Posterior cingulate gyrus (tissue), 11 donors: ENCODE measurements at places on chromosomes 16 and 17.

GRCh38 chr16:9068886-9069285 lies 22.6 kb upstream of the HAPSTR1 start:
- DNase-seq, result no peak

GRCh38 chr16:19753815-19754643 lies 36.0 kb downstream of the IQCK start:
- DNase-seq, result no peak

DNA sequence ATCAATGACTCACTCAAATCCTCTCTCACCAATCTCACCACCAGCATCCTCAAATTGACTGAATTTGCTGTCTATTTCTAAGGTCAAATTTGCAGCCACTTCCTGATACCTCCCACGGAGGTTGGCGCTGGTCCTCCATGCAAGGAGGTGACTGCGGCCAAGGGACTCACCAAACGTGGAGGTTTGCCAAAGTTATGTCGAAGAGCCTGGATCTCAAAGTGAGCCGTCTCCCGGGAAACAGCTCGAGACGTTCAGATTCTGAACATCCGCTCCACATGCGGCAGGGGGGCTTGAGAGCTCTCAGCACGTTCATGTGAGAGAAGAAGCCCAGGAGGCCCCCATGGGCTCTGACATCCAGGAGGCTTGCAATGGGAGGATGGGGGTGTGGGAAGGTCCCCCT lies 22.6 kb downstream of the LGALS3BP start:
- DNase-seq, result no peak

- DNase-seq, result no peak
Observed at GRCh38 chr16:51163894-51164566, 13.0 kb upstream of the SALL1 start.

DNA sequence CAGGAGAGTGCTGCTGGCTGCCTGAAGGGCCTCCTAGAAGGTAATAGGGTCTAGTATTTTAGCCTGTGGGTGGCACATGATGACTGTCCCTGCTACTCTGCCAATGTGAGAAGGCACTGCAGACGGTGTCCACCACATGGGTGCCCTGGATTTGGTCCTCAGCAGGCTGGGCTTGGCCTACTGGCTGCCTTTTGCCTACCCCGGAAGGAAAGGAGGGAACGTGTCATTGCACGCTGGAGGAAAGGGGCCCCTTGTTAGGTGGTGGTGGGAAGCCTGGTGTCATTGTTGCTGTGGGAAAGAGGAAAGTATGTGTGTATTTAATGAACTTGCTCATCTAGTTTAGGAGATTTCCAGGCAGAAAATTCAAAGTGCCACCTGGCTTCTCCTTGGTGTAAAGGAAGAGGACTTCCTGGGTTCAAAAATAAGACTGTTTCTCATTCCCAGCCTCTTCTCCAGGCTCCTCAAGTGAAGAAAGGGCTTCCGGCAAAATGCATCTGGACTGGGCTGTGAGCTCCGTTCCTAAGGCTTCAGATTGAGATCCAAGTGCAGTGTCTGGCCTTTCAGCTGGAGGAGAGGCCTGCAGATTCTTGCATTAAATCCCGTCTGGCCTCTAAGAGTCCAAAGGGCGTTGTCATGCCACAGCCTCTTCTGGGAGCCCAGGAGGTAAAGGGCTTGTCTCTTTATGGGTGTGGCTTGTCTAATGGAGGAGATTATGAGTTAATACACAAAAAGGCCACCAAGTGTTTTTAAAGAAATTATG lies 55.1 kb downstream of the RPTOR start:
- no peak for DNase-seq

GRCh38 chr17:44607836-44608690 lies 48.2 kb upstream of the MEIOC start:
- no peak for DNase-seq

DNA sequence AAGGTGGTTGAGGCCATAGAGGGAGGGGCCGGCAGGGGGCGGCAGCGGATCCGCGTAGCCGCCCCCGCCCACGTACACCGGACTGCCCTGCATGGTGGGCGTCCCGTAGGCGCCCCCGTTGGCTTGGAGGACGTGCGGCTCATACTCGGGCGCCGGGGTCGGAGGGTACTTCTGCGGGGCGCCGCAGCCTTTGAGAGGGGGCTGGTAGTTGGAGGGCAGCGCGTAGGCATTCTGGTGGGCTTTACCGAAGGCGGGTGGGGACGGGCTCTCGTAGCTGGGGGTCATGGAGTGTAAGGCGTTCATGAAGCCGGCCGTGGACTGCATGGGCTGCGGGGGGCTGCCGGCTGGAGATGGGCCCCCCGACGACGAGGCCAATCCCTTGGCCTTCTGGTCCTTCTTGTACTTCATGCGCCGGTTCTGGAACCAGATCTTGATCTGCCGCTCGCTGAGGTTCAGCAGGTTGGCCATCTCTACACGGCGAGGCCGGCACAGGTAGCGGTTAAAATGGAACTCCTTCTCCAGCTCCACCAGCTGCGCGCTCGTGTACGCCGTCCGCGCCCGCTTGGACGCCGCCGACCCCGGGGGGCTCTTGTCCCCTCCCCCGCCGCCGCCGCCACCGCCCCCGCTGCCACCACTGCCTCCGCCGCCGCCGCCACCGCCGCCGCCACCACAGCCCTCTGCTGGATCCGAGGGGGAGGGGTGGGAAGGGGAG lies 5.7 kb upstream of the HOXB2 start:
- DNase-seq, result no peak

DNA sequence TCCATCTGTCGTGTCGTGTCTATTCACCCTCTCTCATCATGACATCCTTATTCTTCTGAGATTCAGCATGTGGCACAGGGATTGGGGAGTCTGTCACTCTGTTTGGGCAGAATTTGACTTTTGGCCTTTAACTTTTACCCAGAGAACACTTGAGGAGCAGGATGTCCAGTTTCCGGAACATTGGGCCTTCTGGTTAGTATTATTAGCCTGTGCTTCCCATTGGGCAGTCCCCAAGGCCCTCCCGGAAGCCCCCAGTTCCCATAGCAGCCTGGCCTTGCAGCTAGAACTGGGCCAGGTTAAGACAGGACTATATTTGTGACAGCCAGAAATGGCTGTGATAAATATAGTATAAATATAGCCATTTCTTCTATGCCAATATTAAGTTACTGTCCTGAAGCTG lies 9.6 kb downstream of the SCN4A start:
- no peak for DNase-seq

DNA sequence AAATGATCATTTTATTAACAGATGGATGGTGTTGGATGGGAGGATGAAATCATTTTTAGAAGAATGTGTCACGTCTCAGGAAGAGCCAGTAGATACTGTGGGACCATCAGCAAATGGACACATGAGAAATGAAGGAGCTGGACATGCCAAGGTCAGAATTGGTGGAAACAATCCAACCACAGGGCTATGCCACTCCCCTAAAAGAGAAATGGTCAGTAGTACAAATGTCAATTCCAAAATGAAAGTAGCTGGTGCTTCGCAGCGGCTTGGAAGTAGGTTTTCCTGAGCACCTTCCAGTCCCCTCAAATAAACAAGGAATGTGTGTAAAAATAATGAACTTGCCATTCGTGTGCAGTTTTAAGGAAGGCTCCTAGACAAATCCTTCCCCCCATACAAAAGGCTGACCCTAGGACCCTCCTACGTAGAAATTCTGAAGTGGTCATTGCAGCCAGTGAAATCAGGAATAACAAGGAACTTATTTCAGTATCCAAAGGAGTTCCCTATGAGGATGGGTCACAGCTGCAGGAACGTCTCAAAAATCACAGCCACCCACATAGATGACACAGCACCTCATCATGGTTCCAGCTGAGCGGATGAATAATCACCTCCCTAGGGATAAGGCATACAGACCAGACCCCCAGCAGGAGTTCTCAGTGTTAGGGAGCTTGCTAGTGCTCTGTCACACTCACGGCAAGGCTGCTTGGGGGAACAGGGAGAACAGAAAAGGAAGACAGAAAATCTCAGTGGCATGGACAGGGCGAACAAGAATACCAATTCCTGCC lies 239.2 kb downstream of the HS3ST3A1 start:
- no peak for DNase-seq

- DNase-seq, result no peak
Observed at GRCh38 chr16:82782715-82783251, 156.0 kb downstream of the CDH13 start.

- no peak for DNase-seq
Observed at GRCh38 chr16:62280506-62280905, 244.3 kb upstream of the CDH8 start.

DNA sequence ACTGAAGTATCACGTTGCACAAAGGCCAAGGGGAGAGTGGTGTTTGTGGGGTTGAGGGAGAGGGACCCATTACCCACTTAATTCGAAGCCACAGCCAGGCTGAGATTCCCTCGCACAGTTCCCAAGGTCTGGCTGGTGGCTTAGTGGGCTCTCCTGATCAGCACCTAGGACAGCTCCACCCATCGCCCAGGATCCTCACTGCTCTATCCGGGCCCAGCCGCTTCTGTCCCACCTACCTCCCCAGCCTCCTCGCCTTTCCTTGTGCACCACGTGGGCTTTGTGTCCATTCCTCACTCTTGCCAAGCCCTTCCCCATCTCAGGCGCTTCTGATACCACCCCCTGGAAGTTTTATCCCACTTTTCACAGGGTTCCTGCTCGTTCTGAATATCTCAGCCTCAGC lies 163.5 kb downstream of the CCT6B start:
- DNase-seq, result no peak

DNA sequence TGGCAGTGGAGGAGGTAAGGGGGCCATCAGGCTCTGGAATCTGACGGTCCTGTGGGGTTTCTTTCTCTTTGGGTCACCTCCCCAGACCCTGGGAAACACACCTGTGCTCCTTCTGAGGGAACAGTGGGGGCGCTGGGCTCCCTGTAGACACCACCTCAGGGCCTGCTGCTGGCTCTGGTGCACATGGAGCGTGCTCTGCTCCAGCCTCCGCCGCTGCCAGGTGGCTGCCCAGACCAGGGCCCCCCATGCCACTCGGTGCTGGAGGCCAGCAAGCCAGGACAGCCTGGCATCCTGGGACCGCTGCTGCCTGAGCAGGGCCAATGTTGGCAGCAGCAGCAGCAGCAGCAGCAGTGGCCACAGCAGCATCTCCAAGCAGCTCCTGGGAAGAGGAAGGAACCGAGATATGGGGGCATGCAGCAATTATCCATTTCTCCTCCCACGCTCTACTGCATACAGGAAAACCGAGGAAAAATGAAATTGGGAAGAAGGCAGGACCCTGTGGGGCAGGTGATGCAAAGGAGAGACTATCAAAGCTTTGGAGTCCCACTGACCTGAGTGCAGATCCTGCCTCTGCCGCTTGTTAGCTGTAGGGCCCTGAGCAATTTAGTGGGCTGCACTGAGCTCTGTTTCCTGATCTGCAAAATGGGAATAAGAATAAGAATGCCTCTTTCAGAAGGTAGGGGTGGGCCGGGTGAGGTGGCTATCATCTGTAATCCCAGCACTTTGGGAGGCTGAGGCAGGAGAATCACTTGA lies 902 bp downstream of the GHDC start:
- no peak for DNase-seq

DNA sequence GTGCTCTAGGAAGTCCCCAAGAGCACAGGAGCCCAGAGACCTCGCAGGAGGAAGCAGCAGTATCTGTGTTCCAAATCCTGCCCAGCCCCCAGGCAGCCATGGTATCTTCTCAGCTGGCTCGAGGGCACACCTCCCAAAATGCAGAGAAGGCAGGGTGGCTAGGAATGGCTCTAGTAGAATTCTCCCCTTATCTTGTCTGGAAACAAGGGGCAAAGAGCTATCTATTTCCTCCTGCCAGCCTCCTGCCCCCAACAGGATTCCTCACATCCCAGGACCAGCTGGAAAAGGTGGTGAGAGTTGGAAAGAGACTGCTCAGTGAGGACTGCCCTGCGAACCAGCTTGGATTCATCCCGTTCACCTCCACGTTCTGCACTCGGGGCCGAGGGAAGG lies 8.6 kb upstream of the TSPOAP1 start:
- no peak for DNase-seq

DNA sequence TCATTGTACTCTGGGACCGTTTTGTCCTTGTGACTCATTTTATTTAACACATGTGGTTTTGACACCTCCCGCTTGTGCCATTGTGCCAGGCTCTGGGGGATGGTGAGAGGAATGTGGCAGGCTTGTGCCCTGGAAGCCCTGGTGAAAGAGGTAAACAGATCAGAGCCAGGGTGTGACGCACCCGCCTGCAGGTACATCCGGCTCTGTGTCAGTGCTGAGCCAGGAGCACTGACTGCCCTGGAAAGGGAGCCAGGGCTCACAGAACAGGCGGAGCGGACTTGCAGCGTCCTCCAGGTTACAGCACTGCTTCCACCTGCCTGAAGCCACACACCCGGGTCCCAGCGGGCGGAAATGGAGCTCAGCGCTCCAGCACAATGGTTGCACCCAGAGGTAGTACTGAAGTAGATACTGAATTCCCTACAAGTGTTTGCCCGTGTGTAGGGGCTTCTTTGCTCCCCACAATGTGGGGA lies 30.6 kb downstream of the CDRT15 start:
- DNase-seq, result no peak

- no peak for DNase-seq
Observed at GRCh38 chr17:53313746-53314145, 509.0 kb upstream of the KIF2B start.

DNA sequence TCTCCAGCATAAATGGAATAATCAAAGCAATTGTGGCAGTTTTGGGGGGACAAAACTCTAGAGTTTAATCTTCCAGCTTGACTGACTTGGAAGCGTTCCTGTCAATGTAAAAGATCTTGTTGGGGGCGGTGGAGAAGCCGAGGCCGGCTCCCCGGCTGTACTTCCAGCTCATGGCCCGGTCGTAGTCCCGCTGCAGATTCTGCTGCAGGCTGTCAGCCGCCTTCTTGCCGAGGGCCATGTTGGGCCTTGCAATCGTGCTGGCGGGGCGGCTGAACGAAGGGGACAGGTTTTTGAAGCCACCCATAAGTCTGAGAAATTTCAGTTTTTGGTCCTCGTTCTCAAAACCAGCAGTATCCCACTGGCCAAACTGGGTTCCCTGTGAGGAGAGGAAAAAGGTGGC lies 11.2 kb downstream of the KNOP1 start:
- no peak for DNase-seq

GRCh38 chr16:48444574-48444973 lies 59.4 kb upstream of the SIAH1 start:
- DNase-seq, result no peak

DNA sequence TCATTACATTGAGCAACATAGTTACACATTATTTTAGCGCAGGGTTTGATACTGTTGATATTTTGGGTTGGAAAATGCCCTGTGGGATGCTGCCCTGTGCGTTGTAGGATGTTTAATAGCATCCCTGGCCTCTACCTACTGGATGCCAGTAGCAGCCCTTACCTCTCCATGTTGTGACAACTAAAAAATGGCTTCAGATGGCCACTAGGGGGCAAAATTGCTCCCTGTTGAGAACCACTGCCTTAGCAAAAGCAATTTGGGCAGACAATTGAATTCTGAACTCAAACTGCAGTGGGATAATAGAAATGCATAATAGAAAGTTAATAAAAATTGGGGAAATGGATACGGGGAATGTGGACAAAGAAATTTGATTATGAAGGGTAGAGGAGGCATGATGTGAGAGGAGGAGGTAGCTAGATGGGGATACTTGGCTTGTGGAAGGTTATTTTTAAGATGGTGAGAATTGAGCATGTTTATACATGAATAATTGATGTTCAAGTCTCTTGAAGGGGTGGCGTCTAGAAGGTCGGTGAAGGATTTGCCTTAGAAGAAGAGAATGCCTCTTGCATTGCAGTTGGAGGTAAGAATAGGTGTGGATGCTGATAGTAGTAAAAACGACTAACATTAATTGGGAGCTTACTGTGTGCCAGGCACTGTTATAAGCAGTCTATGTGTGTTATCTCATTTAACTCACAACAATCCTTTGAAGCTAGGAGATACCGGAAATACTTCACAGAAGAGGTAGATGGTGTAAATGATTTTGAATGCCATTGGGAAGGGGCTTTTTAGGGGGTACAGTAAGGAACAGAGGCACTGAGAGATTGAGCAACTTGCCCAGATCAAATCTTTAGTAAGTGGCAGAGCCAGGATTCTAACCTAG lies 19.0 kb downstream of the HEATR9 start:
- no peak for DNase-seq
